Activated B cell treated with CpG ODN at 0.5 μM for 24 hours (primary cell): ENCODE measurements at places on chromosomes 7 and 10. TPM values are rescaled to one million over a fixed set of nuclear protein-coding genes. Genes with fewer than 3 reads are reported as not detected.

The TMEM270 gene
- total RNA-seq: not detected in 2 replicates

The HOXA10 gene
- 0.24 TPM in 1 of 2 replicates, not detected in the other for total RNA-seq

The KAZALD1 gene
- 0.58 TPM in 1 of 2 replicates, not detected in the other for total RNA-seq

The GJD4 gene
- not detected in 2 replicates for total RNA-seq

The KCP gene
- total RNA-seq: 4.1 and 4.4 TPM in 2 replicates

The AHR gene
- total RNA-seq: 21.4 and 24.4 TPM in 2 replicates

The H2BK1 gene
- total RNA-seq: 0.76 and 1.8 TPM in 2 replicates

The SLC18A3 gene
- total RNA-seq: not detected in 2 replicates

The ARPC1A gene
- total RNA-seq: 47.3 and 51.6 TPM in 2 replicates

The LIPJ gene
- 0.07 and 0.31 TPM in 2 replicates for total RNA-seq

The SPDYE3 gene
- not detected in 2 replicates for total RNA-seq

The SUPV3L1 gene
- 38.7 and 49.1 TPM in 2 replicates for total RNA-seq

The METTL2B gene
- 32.7 and 35.7 TPM in 2 replicates for total RNA-seq

The HPSE2 gene
- total RNA-seq: not detected in 2 replicates
